ENCODE measurements at places on chromosomes 5 and 9.

GRCh38 chr5:34022121-34022705 lies 14.4 kb upstream of the AMACR start:
- DNase-seq: no peak

- no peak for DNase-seq
Observed at GRCh38 chr5:51394609-51395008, 11.4 kb downstream of the ISL1 start.

DNA sequence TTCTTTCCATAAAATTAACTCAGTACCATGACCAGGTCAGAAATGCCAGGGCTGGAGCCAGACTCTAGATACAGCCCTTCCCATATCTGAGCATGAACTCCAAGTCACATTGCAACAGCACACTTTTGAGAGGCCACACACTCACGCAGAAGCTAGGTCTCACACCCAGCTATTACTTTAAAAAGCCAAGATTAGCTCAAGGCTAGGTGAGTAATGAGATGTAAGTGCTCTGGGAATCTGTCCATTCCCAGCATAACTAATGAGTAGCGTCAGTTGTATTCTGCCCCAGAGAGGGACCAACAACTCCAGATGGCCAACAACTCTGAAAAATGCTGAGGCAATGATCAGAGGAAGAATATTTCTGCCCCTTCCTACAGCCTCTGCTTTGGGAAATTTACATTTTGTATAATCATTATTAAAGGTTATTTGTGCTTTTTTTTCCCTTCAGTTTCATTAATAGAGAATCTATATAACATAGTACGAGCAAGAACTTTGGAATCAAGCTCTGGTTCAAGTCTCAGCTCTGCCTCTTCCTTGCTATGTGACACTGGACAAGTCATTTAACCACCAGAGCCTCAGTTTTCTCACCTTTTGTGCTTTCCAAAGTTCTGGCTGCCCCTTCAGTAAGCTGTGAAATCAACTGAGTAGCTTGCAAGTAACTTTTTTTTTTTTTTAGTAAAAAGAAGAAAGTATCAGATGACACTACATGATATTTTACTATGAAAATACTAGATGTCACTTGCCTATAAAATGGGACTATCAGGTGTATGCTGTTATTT lies 118.3 kb downstream of the NR6A1 start:
- no peak for DNase-seq

GRCh38 chr9:128787659-128788058 lies 606 bp downstream of the TBC1D13 start:
- DNase-seq: no peak

DNA sequence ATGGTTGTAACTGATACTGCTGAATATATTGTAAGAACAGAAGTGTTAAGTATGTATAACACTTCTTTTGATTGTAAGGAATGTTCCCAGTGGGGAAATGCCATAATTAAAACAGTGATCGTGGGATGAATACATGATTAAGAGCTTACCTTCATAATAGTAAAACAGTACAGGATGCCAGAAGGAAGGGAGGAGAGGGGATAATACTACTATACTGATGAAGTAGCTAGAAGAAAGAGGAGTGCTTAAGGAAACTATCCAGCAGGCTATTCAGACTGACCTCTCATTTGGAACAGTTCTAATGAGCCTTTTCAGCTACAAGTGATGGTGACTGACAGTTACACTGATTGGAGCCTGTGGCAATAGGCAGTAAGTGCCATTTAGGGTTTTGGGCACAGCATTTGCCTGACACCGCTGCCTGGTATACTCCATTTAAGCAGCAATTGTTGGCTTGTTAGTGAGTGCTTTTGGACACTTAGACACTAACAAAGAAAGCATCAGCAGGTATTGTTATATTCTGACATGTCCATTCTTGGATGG lies 33.8 kb upstream of the KDM4C start:
- no peak for DNase-seq

- no peak for DNase-seq
Observed at GRCh38 chr5:130102960-130103359, 198.7 kb downstream of the CHSY3 start.

DNA sequence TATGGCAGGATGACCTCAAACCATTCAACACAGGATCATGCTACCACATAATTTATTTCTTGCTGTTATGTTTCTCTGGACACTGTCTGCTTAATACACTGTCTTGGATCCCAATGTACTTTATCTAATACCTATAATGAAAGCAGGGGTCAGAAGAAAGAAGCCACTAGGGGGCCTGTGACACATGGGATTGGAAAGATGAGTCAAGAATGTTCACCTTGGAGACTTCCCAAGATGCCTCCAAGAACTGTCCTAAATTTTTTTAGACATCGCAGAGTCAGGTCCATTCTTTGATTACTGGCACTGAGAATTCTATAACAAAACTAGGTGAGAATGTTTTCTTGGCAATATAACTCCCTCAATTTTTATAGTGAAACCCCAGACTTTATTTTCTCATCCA lies 305.8 kb upstream of the SMARCA2 start:
- no peak for DNase-seq

- no peak for DNase-seq
Observed at GRCh38 chr5:143432658-143433239, 29.3 kb upstream of the NR3C1 start.

DNA sequence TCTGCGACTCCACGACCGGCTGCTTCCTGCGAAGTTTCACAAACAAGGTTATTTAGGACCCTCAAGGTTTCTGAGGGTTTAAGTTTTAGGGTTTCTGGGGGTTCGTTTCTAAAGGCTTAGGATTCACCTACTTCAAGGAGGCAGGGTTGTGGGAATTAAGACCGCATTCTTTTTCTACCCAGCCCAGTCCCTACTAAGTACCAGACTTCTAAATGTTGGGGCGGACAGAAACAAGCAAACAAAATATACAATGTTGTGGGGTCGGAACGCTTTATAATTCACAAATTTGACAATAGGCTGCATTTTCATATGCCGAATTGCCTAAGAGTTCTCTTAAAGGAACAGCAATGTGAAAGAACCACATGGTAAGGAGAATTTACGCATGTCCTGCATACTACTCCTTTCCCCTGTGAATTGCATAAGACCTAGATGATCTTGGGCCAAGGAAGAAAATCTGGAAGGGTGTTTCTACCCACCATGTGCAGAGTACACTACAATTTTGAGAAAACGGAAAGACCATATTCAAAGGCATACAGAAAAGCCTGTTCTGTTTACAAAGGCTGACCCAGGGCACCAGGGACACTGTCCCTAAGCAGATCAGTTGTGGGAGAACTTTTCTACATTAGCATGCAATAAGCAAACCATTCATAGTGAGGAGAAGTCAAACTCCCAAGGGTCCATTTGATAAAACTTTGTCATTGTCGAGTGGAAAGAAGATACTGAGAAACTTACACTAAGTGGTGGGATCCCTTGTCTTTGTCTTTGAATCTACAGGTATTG lies 457.3 kb downstream of the RAB3C start:
- no peak for DNase-seq

- DNase-seq: no peak
Observed at GRCh38 chr5:36870399-36871040, 6.0 kb upstream of the NIPBL start.

DNA sequence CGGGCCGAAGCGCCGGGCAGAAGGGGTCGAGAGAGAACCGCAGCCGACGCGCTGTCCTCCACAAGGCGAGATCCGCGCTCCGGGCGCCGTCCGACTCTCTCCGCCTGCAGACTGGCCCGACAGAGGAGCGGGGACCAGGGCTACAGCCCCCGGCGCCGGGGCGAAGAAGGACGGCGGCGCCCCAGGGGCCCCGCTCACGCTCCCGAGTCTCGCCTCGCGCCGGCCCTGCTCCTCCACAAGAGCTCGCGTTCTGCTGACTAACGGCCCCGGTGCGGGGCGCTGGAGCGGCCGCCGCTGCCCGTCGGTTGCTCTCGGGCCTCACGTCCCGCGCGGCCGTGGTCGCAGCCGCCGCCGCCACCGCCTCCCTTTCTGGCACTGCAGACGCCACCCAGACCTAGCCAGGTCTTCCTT lies 338 bp downstream of the ABHD17B start:
- no peak for DNase-seq

All from C1 segment of cervical spinal cord (tissue), 14 donors.